ENCODE measurements at places on chromosomes 4 and X.

DNA sequence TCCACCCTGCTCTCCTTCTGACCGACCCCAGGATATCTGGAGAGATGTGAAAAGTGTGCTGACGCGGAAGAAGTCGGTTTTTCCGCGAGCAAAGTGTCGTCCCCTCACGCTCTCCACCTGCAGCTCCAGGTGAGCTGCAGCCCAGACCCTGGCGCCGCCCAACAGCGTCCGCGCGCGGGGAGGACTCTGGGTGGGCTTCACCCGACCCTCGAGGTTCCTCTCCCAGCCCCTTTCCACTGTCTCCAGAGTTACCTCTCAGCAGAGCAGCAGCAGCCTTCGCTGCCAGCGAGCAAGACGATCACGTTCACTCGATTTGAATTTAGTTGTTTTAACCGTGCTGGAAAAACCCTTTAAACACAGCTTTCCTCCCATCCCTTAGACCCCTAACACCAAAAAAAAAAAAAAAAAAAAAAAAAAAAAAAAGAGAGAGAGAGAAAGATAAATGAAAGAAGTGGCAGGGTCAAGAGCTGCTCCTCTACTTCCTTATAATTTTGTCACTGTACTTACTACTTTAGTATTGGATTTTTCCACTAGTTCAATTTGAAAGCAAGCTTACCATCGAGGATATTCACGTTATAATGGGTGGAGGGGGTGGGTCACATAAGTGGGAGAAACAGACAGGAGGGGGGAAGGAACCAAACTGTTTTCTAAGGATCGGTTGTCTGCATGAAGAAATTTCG, 758 bp upstream of the NR3C2 start:
- no peak for DNase-seq

DNA sequence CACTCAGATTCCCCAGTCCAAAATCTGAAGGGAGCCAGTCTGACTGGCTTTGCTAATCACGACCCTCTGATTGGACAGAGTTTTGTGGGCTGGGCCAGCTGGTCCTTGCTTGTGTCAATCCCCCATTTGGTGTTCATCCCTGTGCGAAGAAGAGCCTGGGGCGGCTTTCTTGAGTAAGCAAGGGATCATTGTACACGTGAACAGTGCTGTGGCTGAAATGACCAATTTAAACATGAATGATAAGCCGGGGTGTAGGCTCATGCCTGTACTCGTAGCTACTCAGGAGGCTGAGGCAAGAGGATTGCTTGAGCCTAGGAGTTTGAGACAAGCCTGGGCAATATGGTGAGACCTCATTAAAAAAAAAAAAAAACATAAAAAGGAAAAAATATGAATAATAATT, 379.1 kb downstream of the RAPGEF2 start:
- no peak for DNase-seq

GRCh38 chrX:106391284-106391911, 220.4 kb upstream of the RADX start:
- no peak for DNase-seq

GRCh38 chr4:77308843-77309242, 151.8 kb downstream of the CCNG2 start:
- no peak for DNase-seq

- DNase-seq, result no peak
Observed at GRCh38 chrX:38893441-38893840, 92.2 kb downstream of the MID1IP1 start.

- DNase-seq, result no peak
Observed at GRCh38 chr4:24657768-24658617, 73.6 kb upstream of the DHX15 start.

DNA sequence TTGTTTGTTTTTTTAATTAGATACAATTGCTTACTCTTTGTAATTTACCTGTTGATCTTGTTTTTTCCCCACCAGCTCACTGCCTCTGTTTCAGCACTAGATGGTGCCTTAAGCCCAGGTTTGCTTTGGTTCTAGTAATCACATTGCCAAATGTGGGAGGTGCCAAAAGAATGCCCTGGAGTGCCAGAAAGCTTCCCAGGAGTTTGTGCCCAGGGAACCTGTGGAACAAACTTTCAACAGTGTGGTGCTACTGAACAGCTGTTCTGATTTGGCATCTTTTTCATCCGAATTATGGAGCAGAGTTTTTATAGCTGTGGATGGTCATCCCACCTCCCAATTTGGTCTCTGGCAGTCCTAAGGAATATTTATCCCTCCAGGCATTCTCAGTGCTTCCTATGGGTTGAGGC, 1000.7 kb downstream of the STIM2 start:
- no peak for DNase-seq

DNA sequence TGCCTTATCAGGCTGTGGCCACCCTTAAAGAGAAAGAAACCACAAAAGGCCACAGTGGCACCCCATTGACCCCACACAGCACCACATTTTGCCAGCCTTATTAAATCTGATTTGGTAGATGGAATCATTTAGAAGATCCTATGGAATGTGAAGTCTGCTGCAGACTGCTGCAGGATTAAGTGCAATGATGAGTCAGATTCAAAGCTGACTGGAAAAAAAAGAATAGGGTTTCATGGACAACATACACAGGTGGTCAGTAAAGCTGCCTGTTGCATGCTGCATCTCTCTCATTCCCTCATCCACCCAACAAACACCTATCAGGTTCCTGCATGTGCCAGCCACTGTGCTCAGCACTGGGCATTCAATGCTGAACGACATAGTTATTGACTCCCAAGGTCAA, 56.6 kb downstream of the CHST7 start:
- no peak for DNase-seq

- DNase-seq, result no peak
Observed at GRCh38 chrX:31706466-31706865, 634.6 kb upstream of the FTHL17 start.

All from stimulated activated CD4-positive, alpha-beta T cell treated with anti-CD3 and anti-CD28 coated beads, Interleukin-12 subunit alpha, Interleukin-12 subunit beta, amount 100 ng/mL, for 4 hours (primary cell).